ENCODE measurements at places on chromosomes 11 and 22. TPM values are rescaled to one million over a fixed set of nuclear protein-coding genes. Genes with fewer than 3 reads are reported as not detected.
A peak's percentile ranks its signal among the peaks of the same experiment; 100 is the strongest.

GRCh38 chr22:39746600-39747262 is 146.8 kb downstream of the ENTHD1 start:
- DNase-seq = no peak

- no peak for DNase-seq
Measured at GRCh38 chr11:70123711-70124110, 45.6 kb downstream of the ANO1 start.

- DNase-seq = no peak
Measured at GRCh38 chr22:39627865-39628562, 57.5 kb downstream of the CACNA1I start.

- no peak for DNase-seq
Measured at GRCh38 chr22:46272196-46272595, 4.4 kb downstream of the TTC38 start.

CEP57 gene
- 40.2 TPM for polyA plus RNA-seq

GRCh38 chr22:38824585-38824984 is 19.2 kb downstream of the NPTXR start:
- DNase-seq = peak; percentile 69

CLMP gene
- 33.7 TPM for polyA plus RNA-seq
